HCT116 (cell line): ENCODE measurements at places on chromosomes 2 and 18. TPM values are rescaled to one million over a fixed set of nuclear protein-coding genes. Genes with fewer than 3 reads are reported as not detected.

Gene RUFY4
- total RNA-seq, result 0.27 TPM

Gene SH3RF3
- total RNA-seq, result not detected

GRCh38 chr18:21978546-21979170 is 190.7 kb upstream of the GATA6 start:
- DNase-seq, result no peak

DNA sequence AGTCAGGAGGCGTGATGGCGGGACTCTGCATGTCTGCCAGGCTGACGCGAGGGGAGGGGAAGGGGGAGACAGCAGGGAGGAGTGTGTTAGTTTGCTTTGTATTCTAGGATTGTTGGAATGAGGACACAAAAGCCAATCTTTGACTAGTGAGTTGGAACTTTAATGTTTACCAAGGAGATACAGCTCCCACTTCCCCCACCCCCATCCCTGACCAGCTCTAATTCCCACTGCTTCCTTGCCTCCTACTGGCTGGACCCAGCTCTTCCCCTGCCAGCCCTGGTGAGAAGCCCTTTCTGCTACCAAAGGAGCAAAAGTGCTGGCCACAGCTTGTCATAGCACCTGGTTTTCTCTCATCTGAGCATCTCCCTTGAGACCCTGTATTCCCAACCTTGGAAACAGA is 84.5 kb downstream of the CELF4 start:
- no peak for DNase-seq

Gene AP1S3
- total RNA-seq, result 185 TPM

Gene EMX1
- 3.1 TPM for total RNA-seq

- no peak for DNase-seq
Measured at GRCh38 chr18:57433934-57434535, 1.1 kb upstream of the ONECUT2 start.

DNA sequence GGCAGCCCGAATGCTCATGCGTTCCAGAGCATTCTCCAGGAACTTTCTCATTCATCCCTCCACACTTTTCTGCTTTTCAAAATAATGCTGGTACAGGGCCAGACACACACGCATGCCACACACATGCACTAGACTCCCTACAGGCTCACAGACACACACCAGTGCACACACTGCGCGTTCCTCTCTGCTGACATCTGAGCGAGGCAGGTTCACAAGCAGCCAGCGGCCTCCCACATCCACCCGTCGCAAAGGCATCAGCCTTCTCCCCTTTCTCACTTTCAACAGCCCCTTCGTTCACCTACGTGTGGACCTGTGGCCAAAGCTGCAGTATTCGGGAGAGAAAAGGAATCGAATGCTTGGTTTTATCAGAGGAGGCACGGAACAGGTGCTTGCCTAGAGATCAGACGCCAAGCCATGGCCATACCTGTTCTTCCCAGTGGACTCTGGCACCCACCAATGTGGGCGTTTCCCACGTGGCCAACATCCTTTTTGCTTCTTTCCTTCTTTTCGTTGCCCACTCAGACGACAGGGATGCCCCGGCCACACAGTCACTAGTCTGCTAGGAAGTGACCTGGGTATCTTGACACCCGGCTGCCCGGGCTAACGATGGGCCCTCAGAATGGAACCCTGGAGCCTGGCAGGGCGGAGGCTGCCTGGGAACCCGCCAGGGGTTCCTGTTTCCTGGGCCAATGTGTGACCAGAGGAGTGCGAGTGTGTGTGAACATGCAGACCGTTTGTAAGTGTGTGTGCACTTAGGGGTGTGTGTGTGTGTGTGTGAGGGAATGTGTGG is 85.8 kb upstream of the ID2 start:
- DNase-seq, result no peak

Gene ZEB2
- total RNA-seq, result 0.81 TPM

GRCh38 chr2:118856978-118857676 is 9.7 kb upstream of the EN1 start:
- DNase-seq, result no peak

DNA sequence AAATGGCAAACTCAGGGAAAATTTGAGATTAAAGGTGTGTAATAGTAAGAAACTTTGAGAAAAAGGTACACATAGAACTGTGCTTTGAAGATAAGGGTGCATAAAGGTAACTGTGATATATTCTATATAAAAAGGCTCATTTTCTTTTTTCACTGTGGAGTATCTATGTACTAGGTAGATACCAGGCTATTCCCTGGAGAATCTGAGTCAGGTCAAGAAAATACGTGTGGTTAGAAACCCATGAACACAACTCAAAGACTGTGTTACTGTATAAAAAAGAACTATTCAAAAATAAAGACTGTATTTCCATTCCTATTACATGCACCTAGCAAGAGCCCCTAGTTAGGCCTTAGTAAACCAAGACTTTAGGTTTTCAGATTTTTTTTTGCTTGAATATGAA is 100.1 kb upstream of the GRB14 start:
- DNase-seq, result no peak

Gene SLC38A11
- total RNA-seq, result not detected

- DNase-seq, result no peak
Measured at GRCh38 chr2:181788897-181789555, 102.5 kb upstream of the ITPRID2 start.

Gene HOXD13
- not detected for total RNA-seq

GRCh38 chr2:121336528-121337294 is 51.7 kb upstream of the TFCP2L1 start:
- DNase-seq, result no peak

Gene RNPEPL1
- 49.7 TPM for total RNA-seq

DNA sequence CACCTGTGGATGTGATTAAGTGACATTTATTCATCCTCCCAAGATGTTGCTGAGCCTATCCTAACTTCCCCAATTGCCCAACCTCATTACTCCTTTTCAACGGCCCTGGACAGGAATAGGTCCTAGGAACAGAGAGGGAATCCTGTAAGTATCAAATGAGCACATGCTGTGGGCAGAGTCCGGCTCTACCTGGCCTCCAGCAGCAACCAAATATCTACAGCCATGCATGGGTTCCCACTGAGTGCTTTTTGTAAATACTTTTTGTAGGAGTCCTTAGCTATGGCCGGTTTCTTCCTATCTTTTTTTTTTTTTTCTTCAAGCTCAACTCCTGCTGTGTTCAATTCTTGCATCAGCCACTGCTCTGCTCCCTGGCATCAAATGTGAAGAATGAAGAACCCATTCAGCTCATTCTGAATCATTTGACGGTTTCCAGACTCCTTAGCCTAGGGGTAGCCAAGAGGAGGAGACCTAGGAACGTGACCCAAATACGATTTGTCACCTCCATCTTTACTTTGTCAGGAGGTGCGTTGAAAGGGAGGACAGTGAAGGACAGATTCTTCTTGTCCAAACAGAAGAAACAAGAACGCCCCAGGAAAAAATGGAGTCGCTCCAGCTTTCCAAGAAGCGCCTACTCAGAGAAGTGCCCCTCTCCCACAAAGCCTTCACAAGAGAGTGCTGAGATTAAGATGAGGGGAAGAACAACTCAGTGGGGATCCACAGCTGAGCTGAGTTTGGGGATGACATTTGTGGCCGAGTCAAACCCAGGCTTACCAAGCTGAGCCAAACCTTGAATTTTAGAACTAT is 46.7 kb upstream of the LCLAT1 start:
- no peak for DNase-seq

GRCh38 chr2:95667480-95667879 is 75.7 kb downstream of the TRIM43 start:
- no peak for DNase-seq

GRCh38 chr18:79707239-79707638 is 27.6 kb downstream of the CTDP1 start:
- no peak for DNase-seq

DNA sequence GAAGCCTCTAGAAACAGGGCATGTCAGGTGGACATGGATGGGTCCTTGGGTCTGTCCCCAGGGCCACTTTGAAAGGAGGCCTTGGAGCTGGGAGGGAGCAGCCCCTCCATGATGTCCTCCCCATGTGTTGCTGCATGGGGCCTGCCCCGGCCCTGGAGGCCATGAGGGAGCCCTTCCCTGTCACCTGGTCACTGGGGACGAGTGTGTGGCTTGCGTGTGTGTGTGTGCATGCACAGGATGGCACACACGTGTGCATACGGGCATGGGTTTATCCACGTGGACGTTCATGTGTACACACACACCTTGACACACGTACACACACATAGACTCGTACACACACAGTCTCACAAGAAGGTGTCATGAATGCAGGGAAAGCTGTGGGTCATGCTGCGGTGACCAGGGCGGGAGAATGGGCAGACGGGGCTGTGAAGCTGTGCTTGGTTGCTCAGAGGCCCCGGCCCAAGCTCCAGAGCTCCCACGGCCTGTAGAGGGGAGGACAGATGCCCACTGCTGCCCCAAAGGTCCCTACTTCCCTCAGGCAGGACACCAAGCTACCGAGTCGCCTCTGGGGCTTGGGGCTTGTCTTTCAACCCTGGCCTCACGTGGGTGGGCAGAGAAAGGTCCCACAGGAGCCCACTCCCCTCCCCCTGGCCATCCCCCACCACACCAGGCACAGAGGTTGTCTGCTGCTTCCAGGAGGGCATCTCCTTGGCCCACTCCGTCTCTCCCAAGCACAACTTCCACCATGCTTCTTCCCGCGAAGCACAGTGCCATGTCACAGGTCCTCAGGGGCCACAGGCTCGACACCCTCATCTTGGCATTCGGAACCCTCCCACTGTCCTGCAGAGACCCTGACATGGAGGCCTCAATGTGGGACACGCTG is 42.3 kb upstream of the GPC1 start:
- DNase-seq, result no peak

- DNase-seq, result no peak
Measured at GRCh38 chr2:172095146-172095904, 7.4 kb downstream of the DLX2 start.

GRCh38 chr2:240105982-240106381 is 30.1 kb downstream of the COPS9 start:
- no peak for DNase-seq
